ENCODE measurements at places on chromosomes 2 and 18.

- DNase-seq, result no peak
These were observed 733.8 kb upstream of the FANCL start for GRCh38 chr2:58974881-58975280.

GRCh38 chr2:240614391-240614790, 10.9 kb upstream of the GPR35 start:
- no peak for DNase-seq

DNA sequence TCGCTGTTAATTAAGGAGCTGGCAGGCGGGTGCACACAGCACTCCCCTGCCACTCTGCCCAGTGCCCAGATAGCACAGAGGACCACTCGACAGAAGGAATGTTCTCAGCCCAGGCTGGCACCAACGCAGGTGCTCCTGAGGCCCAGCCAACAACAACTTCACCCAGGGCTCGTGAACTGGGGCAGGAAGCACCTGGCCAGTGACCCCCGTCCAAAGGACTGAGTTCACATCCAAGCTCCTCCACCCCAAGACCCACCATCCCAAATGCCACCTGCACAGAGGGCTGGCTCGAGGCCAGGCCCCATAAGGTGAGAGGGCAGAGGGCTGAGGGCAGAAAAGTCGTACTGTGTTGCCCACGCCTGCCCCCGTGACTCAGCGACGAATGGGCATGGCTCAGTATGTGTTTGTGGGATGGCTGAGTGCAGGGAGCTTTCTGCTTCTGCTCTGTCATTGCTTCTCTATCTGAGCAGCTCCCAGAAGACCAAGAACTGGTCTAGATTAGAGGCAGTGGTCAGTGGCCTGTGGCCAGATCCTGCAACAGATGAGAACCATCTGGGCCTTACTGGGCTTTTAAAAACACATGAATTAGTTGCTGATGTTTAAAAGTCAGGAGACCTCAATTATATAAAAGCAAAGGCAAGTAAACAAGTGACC, 68.4 kb downstream of the POLR1A start:
- no peak for DNase-seq

DNA sequence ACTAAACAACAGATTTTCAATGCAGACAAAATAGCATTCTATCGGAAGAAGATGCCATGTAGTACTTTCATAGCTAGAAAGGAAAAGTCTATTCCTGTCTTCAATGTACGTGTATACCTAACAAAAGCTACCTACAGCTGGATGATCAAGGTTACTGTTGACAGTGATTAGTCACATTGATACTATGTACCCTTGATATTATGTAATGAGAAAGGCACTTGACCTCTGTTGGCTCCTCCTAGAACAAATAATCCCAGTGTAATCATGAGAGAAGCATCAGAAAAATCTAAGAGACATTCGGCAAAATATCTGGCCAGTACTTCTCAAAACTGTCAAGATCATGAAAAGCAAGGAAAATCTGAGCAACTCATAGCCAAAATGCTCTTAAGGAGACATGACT, 44.4 kb upstream of the LRRTM4 start:
- DNase-seq, result no peak

GRCh38 chr2:140164449-140164848, 1384.3 kb upstream of the NXPH2 start:
- DNase-seq, result no peak

DNA sequence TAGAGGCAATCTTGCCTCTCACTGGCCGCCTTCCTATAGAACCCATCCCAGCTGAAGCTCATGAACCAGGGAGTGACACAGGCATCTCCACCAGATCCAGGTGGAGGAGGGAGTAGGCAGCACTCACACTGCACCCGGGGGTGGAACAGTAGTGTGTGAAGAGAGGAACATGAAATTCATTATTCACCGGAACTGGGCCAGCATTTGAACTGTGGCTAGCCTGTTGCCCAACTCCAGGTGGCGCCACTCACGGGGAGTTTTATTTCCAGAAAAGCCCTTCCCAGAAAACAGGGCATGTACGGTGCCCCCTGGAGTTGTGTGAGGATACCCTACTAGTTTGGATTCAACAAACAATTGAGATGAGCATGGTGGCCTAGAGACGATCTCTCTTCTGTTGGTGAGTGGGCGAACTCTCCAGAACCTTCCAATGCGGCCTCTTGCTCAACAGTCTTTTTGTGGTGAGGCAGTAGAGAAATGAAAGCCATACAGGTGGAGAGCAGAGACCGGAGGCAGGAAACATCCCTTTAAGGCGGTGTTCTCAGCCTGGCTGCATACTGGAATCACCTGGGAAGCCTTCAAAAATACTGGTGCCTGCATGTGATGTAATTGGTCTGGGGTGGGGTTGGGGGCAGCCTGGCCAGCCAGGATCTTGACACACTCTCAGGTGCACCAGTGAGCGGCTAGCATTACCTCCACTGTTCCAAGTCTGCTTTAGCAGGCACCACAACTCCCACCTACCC, 73.5 kb upstream of the NEDD4L start:
- peak; percentile 6 for DNase-seq

- DNase-seq, result no peak
These were observed 91.0 kb downstream of the MARCHF4 start for GRCh38 chr2:216281316-216281715.

- DNase-seq, result peak; percentile 63
These were observed 2.2 kb upstream of the NRP2 start for GRCh38 chr2:205680067-205680466.

DNA sequence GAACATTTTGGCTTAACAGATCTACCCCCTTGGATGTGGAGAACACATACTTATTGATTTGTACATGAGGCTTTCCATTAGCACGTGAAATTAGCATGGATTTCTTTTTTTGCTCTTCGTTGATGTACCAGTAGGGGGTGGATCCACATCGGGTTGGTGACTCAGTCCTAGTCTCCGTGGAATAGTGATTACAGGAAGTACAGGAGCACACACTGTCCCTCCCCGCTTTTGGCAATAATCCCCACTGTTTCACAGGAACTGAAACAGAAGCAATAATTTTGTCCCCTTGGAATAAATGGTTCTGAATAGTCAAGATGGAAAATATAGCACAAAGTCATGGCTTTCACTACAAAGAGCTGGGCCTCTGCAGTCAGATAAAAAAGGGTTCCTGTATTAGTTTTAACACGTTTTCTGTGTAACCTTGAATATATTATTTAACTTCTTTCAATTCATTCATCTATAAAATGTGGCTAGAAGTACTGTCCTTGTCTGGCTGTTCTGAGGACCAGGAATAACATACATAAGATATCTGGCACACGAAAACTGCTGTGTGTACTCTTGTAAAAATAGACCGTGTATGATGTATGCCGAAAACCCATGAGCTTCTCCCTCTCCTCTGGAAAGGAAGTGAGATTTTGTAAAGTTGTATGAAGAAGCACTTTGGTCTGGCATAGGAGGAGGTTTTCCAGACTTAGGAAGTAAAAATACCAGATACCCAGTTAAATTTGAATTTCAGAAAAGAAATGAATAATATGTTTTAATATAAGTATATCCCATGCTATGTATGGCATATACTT, 229.2 kb downstream of the GALR1 start:
- DNase-seq, result no peak

GRCh38 chr18:61772293-61772848, 120.4 kb downstream of the RNF152 start:
- DNase-seq, result no peak

GRCh38 chr2:45343251-45344017, 267.6 kb downstream of the SRBD1 start:
- DNase-seq, result no peak

Data from H54 (cell line).